ENCODE measurements at places on chromosomes 7 and 10.
A peak's percentile ranks its signal among the peaks of the same experiment; 100 is the strongest.

GRCh38 chr7:92697414-92697813, 107.2 kb upstream of the FAM133B start:
- DNase-seq: no peak

DNA sequence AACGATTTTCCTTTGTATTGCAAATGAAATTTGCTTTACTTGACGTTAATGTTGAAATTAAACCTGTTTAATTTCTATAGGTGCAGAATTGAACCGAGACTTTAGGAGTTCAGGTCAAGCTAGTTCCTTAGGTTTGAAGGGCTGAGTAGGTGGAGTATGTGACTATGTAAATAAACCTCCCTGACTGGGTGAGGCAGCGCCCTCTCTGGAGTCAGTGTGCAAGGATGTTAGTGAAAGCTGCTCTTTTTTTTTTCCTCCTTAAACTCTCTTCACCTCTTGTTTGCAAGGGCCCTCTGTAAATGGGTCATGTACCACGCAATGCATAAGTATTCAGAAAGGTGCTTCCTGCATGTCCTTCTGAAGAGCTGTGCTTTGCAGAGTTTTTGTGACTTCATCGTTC, 33.8 kb downstream of the GALNT17 start:
- DNase-seq: no peak

- DNase-seq: no peak
Measured at GRCh38 chr10:46547541-46548497, 8.6 kb downstream of the GPRIN2 start.

- DNase-seq: no peak
Measured at GRCh38 chr7:47361746-47362215, 220.1 kb downstream of the TNS3 start.

DNA sequence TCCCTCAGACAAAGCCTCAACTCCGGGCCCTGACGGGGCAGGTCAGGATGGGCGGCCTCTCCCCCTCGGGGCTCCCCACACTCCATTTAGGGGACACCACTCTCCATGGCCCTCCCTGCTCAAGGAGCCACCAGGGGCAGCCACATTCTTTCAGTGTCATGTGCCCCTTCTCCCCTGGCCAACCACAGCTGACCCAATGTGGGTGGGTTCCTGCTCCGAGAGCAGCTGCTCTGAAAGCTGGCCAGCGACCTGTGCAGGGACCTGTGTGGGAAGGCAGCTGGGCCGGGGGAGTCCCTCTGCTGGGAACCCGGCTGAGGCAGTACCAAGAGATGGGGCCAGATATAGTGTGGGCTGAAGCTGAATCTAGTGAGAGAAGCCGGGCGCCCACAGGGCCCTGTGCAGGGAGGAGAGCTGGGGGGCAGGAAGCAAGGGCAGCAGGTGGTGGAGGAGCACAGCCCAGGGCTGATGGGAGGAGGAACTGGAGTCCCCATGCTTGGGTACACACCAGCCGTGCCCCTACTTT, 40.6 kb upstream of the NPFFR1 start:
- peak; percentile 13 for DNase-seq

- DNase-seq: no peak
Measured at GRCh38 chr10:72162978-72163377, 52.8 kb upstream of the ANAPC16 start.

DNA sequence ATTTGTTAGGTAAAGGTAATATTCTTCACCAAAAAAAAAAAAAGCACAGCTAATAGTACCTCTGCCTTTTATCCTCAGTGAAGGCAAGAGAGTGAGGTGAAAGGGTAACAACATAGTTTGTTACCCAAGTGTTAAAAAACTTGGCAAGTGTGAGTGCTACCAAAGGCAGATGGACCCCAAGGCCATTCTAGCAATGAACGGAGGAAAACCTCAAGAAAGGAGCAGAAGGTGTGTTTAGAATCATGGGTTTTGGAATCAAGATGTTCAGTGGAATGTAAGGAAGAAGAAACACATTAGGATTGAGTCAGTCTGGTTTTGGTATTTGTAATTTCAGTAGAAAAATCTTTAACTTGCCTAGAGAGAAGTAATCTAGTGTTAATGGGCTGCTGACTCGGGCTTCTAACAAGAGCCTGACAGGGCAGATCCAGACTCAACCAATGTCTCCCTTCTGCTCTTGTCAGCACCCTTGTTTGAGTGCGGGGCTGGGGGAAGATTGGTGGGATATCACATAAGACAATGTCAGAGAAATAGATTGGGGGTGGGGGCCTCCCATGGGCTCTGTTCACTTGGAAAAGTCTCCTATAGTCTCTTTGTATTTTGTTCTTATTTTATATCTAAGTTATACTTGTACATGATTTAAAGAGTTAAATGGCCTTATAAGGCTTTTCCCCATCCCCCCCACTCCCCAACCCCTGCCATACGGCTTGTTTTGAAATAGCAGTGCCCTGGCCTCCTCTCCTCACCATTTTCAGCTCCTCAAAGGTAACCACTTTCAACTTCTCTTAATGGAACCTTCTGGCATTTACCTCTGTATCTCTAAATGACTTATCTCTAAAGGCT, 44.4 kb downstream of the SCD start:
- DNase-seq: no peak

DNA sequence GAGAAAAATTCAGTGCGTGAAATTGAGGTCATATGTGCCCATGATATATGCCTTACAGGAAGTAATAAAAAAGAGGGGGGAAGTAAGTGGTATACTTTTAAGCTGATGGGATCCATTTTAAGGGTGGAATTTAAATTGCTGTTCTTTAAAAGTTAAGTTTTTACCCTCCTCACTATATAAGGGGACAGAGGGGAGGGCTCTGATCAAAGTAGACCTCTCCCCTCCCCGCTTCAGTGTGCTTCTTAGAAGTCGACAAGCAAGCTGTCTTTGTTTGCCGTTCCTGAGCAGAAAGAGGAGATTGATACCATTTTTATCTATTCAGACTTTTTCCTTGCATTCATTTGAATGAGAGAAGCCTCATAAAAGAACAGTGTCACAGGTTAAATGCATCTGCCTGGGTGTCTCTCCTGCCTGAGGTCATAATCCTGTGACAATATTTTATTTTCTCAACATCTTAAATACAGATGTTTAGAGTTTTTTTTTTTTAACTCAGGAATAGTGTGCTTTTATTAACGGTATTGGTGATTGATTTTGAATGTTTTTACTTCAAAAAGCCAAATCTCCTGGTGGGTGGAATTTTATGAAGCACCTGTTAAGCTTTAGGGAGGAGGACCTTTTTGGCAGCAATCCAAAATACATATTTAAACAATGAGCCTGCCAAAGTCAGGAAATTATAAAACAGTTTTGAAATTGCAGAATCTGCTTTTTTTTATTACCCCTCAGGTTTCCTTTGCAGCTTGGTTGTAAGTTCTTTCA, 141.7 kb downstream of the KAT6B start:
- peak; percentile 14 for DNase-seq

DNA sequence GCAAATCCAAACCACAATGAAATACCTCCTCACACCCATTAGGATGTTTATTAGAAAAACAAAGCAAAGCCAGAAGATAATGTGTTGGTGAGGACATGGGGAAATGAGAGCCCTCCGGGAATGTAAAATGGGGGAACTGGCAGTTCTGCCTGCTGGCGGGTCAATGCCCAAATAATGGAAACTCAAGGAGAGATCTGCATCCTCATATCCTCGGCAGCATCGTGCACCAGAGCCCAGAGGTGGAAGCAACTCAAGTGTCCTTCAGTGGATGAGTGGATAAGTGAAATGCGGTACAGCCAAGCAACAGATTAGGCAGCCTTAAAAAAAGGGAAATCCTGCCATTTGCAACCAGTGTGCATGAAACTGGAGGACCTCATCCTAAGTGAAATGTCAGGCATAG, 325.2 kb downstream of the WDR37 start:
- DNase-seq: no peak

- DNase-seq: no peak
Measured at GRCh38 chr10:76946270-76946669, 691.3 kb downstream of the KCNMA1 start.

DNA sequence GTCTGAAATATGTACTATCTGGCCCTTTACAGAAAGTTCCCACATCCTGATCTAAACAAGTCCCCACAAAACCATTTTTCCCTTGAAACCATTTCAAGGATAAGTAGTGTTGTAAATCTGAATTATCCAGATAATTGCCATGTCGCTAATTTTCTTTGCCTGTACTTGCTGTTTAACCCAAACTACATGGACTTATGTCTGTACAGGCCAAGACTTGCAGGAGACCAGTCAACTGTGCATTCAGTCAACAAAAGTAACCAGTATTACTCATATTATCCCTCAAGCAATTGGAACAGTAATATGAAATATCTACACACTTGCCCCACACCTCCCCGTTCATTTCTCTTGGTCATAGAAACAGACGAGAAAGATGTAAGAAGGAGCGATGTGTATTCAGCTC, 347.8 kb upstream of the NFE2L3 start:
- DNase-seq: no peak

GRCh38 chr7:47715631-47716068, 133.7 kb upstream of the TNS3 start:
- no peak for DNase-seq

DNA sequence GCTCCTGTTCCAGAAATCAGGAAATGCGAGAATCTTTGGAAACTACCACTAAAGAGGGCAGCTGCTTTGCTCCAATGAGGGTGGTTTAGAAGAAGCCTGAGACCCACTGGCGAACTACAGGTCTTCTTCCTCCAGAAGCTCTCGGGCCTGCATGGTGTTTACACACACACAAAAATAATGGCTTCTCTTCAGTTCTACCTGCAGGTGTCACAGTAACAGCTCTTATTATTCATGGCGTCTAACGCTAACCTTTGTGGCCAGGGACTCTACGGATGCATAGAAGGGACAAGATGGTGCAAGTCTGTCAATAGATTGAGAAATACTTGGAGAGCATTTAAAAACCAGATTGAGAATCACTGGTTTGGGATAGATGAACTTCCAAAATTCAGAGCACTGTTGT, 22.4 kb downstream of the GPR141 start:
- no peak for DNase-seq

- DNase-seq: no peak
Measured at GRCh38 chr10:89235073-89235798, 16.3 kb downstream of the LIPA start.

DNA sequence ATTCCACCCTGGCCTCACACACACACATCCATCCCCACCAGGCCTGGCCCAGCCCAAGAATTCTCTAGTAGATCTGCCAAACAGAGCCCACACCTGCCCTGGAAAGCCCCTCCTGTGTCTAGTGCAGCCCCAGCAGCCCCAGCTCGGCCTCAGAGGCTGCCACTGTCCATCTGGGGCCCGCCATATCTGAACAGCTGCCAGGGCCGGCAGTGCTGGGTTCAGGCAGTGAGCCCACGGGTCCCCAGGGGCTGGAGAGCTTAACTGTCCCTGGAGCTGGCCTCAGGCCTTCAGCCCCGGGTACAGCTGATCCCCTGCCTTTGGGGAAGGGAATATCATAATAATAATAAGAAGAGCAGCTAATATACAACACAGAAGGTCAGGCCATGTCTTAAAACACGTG, 574 bp downstream of the MYL10 start:
- DNase-seq: no peak

- no peak for DNase-seq
Measured at GRCh38 chr10:13834581-13835286, 248.0 kb downstream of the PRPF18 start.

GRCh38 chr10:26841733-26842317, 18.9 kb downstream of the ABI1 start:
- DNase-seq: peak; percentile 17

GRCh38 chr10:133481657-133482056, 27.9 kb downstream of the SCART1 start:
- no peak for DNase-seq

DNA sequence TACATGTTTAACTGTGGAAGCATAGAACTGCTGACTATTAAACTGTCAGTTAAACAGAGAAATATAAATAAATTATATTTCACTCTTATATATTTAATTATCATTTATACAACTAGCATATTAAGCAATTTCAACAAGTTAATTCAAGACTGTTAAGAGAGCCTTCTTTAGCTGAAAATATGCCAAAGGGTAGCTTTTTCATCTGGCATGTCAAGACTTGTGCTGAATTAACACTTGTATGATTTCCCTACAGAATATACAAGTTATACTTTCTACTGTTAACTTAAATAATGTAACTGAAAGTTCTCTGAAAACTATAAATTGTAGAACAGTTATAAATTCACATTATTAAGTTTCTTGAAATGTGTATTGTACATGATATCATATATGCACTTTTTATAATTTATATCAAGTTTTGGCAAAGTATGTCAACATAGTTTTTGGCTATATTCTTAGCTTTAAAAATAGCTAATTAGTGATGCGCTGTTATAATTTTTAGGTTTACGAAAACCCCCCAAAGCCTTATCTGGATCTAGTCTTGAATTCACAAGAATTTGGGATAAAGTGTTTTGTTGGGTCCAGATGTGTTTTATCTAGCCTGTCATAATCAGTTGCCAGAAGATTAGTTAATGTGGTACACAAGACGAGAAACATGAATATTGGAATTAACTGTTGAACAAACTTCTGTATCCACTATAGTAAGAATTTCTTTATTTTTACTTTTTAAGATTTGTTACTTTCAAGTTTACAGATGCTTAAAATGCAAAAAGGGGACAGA, 231.1 kb upstream of the FOXP2 start:
- DNase-seq: no peak

DNA sequence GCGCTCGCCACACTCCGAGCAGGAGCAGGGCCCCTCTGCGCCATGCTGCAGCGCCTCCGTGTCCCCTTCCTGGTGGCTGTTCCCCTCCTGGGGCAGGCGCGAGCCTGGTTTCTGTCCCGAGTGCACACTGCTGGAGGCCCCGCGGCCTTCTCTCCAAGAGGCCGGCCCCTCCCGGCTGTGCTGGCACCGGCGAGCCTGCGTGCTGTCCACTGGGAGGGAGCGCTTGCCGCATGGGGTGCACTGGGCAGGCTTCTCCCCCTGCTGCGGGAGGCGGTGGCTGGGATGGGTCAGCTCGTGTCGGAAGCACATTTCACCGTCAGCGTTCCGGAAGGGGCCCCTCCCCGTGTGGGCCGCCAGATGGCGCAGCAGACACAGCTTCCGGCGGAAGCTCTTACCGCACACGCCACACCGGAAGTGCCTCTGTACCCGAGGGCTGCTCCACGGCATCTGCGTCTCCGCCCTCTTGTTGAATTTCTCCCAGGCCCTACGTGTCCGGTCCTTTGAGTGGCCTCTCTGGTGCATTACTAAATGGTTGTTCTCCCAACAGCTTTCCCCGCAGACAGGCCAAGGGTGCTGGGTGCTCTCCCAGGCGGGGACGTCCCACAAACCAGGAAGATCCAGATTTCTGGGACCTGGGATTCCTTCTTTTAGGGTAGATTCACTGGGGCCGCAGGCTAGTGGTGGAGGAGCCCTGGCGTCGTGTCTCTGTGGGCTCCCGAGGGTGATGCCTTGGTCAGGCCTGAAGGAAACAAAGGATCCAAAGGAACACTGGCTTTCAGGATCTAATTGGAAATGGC, 18.7 kb downstream of the ZNF786 start:
- peak; percentile 66 for DNase-seq

GRCh38 chr10:95655571-95656290, 780 bp downstream of the ALDH18A1 start:
- peak; percentile 22 for DNase-seq

- DNase-seq: no peak
Measured at GRCh38 chr7:44845451-44845850, 2.4 kb downstream of the H2AZ2 start.

All from CD4-positive, alpha-beta T cell treated with Interleukin-12 subunit alpha and Interleukin-12 subunit beta, for 1 hour (primary cell).